ENCODE measurements at places on chromosomes 5 and 9.

DNA sequence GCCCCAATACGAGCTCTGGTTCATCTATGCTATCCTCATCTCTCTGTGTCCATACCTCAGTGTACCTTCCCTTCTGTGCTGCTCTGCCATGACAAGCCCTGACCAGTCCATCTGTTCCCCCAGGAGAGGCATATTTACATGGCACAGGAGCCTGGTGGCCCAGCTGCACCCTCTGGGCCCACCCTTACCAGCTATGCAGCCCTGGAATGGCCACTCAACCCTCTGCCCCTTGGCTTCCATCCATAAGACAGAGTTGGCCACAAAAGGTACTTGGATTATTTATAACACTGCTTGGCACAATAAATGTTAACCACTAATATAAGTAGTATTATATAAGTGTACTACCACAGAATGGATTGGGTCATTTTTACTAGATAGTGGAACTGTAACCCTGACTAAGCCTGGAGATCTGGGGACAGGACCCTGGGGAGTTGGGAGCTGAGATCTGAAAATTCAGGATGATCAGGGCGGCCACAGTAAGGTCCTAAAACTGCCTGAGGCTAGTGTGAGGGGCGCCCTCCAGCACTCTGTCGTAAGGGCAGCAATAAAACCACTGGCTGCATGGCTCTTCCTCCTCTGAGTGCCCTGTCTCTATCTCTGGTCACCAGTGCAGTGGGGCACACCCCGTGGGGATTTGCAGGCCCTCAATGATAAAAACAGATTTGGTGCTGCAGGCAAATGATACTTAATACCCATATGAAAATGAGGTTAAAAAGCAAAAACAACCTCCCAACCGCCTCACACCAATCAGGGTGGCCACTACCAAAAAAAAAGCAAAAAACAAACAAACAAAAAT is 65.8 kb downstream of the SEMA4D start:
- no peak for DNase-seq

- DNase-seq: no peak
These were observed 441.2 kb upstream of the ZNF462 start for GRCh38 chr9:106421772-106422171.

DNA sequence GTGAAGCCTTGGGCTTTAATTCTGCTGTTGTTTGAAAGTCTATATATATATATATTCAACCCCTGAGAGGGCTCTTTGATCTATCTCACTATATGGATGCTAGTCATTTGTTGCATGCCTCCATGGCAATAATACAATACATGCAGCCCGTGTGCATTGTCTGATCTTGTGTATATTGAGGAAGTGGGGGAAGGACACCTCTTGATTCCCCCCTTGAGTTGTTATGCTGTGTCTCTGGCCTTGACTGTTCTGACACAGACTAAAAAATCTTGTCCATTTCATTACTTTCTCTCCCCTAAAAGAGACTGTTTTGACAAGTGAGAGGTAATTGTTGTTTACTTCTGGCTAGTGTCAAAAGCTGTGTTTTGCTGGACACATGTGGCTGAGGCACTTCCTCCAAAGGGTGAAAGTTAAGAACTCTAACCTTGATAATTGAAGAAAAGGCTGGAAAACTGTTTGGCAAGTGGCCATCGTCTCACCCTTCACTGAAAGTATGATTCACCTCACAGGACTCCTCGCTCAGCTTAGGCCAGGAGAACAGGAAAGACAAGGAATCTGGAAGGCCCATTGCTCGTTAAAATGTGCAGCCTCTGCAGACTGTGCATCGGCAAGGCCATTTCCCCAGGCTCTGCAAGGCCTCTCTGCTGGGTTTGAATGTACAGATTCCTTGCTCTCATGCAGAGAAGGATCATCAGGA is 304.0 kb downstream of the PRELID2 start:
- no peak for DNase-seq

DNA sequence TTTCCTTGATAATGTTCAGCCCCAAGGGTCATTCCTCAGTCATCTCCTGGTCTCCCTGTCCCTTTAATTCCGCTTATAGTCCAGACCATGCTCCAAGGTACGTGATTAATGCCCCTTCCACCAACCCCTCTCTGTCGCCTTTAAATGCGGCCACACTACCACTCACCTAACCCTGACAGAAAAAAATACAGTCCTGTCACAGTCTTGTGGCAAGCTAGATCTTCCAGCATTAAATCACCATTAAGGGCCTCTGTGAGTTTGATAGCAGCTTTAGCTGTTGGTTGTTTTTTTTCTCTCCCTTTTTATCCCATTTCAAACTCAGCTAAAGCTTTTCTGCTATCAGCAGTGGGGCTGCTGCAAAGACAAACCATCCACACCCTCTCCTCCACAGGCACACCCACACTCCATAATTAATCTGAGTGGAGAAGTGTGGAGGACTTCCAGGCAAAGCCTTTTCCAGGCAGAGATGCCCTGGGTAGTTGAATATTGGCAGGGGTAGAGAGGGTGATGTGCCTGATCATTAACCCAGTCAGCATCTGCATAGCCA is 522.7 kb upstream of the CLINT1 start:
- no peak for DNase-seq

DNA sequence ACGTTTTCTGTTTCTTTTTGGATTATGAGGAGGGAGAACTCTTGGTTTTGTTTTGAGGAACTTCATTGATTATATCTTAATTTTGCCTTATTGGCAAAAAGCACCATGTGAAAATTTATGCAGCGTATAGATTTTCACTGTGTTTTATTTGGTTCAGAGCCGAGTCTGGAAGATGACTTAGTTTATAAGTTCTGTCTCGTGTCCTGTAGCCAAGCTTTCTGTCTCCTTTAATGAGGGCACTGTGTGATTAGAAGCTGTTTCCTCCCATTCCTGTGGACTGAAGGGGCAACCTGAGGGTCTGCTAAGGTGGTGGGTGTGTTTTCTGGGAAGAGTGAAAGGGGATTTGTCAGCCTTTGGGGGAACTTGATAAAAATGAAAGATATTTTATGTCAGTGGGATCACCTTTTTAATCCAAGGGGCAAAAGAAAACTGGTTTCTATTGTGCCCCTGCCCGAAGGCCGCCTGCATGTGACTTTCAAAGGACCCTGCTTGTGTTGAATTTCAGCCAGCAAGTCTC is 262.1 kb downstream of the FANCC start:
- no peak for DNase-seq

GRCh38 chr5:73729329-73729728 is 103.3 kb downstream of the ARHGEF28 start:
- no peak for DNase-seq

DNA sequence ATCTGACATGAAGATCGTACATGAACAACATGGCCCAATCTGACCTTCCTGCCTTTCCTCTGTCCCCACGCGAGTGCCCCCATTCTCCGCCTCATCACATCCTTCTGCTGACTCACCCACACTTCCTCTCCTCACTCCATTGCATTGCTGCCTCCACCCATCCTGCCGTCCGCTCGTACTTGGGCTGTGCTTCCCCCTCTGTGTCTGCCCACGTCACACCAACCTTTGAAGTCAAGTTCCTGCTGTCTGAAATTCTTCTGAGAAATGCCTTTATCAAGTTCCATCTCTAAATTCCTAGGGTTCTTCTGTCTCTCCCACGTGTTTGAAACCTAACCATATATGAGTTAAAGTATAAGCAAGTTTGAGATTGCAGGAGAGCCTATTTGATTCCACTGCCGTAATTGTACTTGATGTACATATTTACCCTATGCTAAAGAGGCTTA is 18.0 kb upstream of the STARD4 start:
- peak; percentile 40 for DNase-seq

- DNase-seq: no peak
These were observed 61.0 kb upstream of the SARDH start for GRCh38 chr9:133799106-133799505.

- DNase-seq: no peak
These were observed 175.5 kb downstream of the NXNL2 start for GRCh38 chr9:88710449-88710848.

GRCh38 chr9:131673531-131673930 is 66.3 kb downstream of the RAPGEF1 start:
- no peak for DNase-seq

- DNase-seq: no peak
These were observed 312.9 kb upstream of the RPS23 start for GRCh38 chr5:82591021-82591515.

- DNase-seq: no peak
These were observed 43.3 kb upstream of the CTSL start for GRCh38 chr9:87682618-87683017.

DNA sequence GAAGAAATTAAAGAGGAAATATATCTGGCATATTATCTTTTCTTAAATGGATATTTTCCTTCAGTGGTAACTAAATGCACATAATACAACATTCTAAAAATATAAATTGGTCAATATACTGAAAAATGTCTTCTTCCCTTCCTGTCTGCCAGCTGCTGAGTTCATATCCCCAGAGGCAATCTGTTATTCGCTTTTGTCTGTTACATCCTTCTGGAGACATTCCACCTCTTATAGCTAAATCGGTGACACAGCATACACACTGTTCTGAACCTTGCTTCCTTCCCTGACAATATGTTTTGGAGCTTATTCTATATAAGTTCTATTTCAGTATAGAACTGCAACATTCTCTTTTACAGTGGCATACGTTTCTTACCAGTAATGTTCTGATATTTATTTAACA is 147.8 kb downstream of the TENT4A start:
- no peak for DNase-seq

GRCh38 chr5:142314109-142314508 is 10.7 kb downstream of the SPRY4 start:
- no peak for DNase-seq

DNA sequence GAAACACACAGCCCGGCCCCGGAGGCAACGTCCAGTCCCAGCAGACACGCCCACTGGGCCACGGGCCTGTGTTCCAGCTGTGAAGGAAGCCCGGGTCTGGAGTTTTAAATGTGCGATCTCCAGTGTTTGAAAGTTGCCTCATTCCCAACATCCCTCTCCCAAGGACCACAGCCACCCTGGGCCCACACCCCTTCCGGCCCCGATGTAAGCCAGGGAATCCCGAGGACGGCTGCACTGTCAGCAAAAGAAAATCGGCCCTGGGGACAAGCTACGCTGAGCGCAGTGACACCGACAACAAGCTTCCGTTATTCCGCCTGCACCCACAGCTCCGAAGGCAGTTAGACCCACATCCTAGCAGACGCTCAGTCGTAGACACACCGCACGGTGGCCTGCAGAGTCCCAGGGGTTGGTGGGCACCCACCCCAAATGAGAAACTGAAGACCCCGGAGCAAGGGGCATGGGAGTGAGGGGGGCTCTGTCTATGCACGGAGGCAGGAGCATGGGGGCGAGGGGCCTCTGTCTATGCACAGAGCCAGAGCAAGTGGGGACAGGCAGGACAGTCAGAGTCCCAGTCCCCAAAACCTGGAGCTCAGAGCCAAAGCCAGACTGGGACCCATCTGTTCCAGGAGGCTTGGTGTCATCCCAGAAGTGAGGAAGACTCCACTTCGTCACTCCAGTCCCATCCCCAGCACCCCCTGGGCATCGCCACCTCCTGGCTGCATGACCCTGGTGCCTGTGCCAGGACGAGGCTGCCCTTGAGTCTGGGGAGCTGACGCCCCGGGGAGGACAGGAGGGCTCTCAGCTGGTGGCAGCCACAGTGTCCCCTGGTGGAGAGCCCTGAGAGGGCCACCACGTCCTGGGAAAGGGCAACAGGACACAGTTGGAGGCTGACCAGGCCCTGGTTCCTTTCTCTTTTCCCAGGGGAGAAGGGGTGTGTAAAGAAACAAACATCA is 23.4 kb downstream of the GLT6D1 start:
- DNase-seq: no peak

- no peak for DNase-seq
These were observed 46.3 kb downstream of the NAA35 start for GRCh38 chr9:85987236-85987635.

- DNase-seq: peak; percentile 22
These were observed 15.5 kb upstream of the HSD17B3 start for GRCh38 chr9:96317335-96317980.

DNA sequence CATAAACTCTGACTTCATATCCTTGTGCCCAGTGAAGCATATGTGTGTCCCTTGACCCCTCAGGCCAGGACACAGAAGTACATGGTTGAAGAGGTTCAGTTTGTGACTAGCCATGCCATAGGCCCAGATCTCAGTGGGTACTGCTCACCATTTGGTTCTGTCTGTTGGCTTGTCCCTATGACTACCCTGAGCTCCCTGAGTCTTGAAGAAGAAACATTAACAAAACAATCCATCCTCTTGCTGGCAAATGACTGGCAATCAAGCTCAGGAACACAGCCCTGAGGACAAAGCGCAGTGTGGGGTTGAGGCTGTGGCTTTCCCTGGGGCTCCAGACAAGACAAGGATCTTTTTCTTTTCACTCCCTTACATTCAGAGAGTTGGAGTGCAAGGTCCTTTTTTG is 46.3 kb downstream of the TNFAIP8 start:
- DNase-seq: no peak

GRCh38 chr9:110876929-110877328 is 161.3 kb downstream of the LPAR1 start:
- no peak for DNase-seq

GRCh38 chr9:631596-631995 is 209.9 kb upstream of the DMRT1 start:
- no peak for DNase-seq

- no peak for DNase-seq
These were observed 5.8 kb upstream of the ZNF367 start for GRCh38 chr9:96423985-96424336.

GRCh38 chr9:90032296-90033027 is 427.6 kb downstream of the GADD45G start:
- DNase-seq: no peak

- DNase-seq: no peak
These were observed 100.6 kb downstream of the LIFR start for GRCh38 chr5:38455796-38456330.

GRCh38 chr9:126009047-126009446 is 261.9 kb downstream of the PBX3 start:
- DNase-seq: no peak

- DNase-seq: no peak
These were observed 20.0 kb upstream of the LIFR start for GRCh38 chr5:38576442-38576841.

DNA sequence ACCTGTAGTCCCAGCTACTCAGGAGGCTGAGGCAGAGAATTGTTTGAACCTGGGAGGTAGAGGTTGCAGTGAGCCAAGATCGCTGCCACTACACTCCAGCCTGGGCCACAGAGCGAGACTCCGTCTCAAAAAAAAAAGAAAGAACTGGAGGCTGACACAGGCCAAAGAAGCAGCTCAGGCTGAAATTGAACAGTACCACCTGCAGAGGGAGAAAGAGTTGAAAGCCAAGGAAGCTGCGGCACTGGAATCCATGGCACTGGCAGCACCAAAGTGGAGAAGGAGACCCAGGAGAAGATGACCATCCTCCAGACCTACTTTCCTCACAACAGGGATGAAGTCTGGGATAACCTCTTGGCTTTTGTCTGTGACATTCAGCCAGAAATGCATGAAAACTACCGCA is 11.3 kb upstream of the TMEM141 start:
- DNase-seq: no peak

- peak; percentile 28 for DNase-seq
These were observed 89.9 kb upstream of the GNAQ start for GRCh38 chr9:78121488-78121887.

DNA sequence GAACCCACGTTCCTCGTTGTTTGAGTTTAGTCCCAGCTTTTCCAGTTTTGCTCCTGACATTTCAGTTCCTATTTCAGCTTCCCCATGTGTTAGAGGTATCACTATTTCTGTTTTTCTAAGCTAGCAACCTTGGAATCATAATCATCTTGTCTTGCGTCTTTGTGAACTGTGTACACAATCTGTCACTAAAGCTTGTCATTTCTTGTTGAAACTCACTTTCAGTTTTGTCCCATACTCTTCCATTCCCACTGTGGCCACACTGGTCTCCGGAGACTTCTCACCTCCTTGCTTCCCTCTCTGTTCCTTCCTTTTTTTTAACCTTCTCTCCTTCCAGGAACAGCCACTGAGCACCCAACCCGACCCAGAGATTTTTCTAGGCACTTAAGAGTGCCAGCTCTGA is 36.9 kb downstream of the TGFBR1 start:
- DNase-seq: no peak
